ENCODE measurements at places on chromosomes 16 and 17. TPM values are rescaled to one million over a fixed set of nuclear protein-coding genes. Genes with fewer than 3 reads are reported as not detected.
A peak's percentile ranks its signal among the peaks of the same experiment; 100 is the strongest.

- DNase-seq = peak; percentile 82
These were observed 71.9 kb downstream of the ABR start for GRCh38 chr17:1107777-1108477.

DNA sequence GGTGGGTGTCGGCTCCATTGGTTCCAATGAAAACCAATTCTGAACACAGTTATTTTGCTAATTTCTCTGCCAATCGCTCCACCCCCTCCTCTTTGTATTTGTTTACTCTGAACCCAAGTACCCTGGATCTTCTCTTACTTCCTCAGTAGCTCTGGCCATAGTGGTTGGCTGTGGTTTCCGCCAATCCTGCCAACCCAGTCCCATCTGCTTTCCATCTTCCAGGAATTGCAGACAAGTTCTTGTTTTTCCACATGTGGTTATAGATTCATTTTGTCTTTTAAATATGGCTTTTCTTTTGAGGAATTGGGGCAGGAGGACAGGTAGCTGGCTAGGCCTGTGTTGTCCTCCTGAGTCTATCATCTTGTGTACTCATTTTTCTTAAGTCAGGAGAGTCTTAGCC, 92.0 kb downstream of the CYLD start:
- DNase-seq = no peak

- DNase-seq = peak; percentile 35
These were observed 148.8 kb downstream of the KATNIP start for GRCh38 chr16:27698746-27699145.

Gene TBC1D3I
- total RNA-seq = 0.38 TPM

GRCh38 chr16:88282564-88283395, 100.0 kb upstream of the ZNF469 start:
- no peak for DNase-seq

DNA sequence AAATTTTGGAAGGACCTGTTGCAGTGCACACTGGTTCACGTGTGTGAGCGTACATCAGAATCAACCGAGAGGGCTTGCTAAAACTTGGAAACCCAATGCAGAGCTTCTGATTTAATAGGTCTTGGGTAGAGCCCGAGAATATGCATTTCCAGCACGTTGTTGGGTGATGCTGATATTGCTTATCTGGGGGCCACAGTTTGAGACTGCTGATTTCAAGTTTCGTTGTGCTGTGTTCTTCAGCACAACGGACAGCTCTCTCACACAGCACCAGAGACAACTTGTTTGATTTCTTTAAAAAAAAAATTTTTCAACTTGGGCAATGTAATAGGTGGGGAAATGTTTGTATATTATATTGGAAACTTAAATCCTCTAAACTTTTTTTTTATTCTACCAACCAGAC, 9.4 kb downstream of the OR4D2 start:
- DNase-seq = no peak

DNA sequence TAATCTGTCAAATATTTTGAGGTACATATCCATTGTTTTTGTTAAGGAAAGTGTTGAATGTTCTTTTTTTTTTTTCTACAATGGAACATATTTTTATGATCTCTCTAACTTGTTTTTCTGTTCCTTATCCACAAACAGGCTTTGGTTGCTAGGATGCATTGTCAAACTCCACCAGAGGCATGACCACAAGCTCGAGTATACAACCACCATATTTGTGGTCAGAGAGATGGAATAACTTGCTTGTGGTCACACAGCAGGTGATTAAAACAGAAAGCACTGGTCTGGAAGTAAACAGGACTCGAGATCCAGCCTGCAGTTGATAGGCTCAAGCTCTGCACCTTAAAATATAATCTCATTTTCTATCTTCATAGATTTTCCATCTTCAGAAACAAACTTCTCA, 105.8 kb upstream of the ADAMTS18 start:
- DNase-seq = no peak

- DNase-seq = no peak
These were observed 19.0 kb downstream of the UNKL start for GRCh38 chr16:1395444-1396031.

DNA sequence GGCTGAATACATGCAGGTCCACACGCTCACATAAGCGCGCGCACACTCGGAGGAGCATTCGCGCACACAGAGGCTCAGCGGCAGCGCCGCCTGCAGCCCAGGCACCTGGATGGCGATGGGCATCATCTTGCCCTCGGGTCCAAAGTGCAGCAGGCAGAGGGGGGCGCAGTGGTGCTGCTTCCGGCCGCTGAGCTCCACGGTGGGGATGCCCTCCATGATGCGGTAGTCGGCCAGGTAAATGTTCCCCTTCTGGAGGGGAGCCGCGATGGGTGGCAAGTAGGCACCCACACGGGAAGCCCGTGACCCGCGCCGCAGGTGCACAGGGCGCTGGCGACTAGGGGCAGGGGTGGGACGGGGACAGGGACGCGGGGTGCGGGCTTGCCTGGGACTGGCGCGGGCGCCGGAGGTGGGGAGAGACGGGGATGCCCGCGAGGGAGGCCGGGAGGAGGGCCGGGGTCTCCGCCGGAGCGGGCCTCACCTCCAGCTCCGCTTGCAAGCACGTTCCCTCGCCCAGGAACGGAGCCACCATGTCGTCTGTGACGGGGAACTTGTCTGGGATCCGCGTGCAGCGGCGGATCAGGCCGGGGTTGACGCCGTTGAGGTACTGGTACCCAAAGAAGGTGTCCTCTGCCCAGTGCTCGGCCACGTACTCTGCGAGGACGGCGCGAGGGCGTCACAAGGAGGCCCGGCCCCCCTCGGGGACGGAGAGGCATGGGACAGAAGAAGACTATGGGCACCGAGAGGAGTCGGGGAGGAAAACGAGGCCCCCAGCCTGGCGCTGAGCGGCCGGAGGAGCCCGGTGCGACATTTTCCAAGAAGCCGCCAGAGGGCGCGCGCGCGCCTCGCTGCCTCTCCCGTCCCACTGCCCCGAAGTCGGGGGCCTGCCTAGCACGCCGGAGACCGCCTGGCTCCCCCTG, 8.0 kb downstream of the ALOX12B start:
- peak; percentile 88 for DNase-seq

DNA sequence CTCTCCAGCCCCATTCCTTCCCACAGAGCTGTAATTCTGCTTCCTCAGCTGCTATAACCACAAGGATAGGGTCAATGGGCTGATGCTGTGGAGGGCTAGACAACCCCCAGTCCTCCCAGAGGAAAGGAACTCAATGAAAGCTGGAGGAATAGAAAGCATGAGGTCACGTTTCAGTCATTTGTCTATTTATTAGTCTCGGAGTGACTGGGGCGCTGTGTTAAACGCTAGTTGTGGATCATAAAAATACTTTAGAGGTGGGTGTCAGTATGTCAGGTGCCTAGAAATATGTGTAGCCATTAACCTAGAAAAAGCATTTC, 787 bp upstream of the CCL3L1 start:
- DNase-seq = no peak

GRCh38 chr17:14838567-14838966, 426.6 kb downstream of the PMP22 start:
- DNase-seq = no peak
